Common myeloid progenitor, CD34-positive (primary cell): ENCODE measurements at places on chromosomes 16 and 17.

- peak; percentile 58 for DNase-seq
Measured at GRCh38 chr16:21083729-21084268, 66.8 kb downstream of the DNAH3 start.

- no peak for DNase-seq
Measured at GRCh38 chr17:50099003-50099402, 3.9 kb downstream of the PDK2 start.

DNA sequence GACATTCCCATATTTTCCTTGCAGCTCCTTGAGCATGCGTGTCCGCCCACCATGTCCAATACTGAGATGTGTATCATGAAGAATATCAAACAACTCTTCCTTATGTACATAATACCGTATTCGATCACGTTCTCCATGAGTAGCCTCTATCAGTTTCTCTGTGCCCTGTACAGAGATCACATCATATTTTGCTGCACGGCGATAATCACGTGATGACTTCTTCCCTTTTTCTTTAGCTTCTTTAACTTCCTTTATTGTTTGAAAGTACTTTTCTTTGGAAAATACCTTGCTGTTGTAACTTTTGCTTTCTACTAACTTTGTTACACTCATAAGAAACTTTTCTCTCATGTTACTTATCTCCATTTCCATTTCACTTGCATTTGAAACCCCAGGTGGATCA lies 6.6 kb downstream of the KRABD2 start:
- DNase-seq: peak; percentile 33

GRCh38 chr16:4207229-4207628 lies 34.7 kb downstream of the SRL start:
- DNase-seq: no peak

- no peak for DNase-seq
Measured at GRCh38 chr16:89517128-89517527, 8.9 kb downstream of the SPG7 start.

DNA sequence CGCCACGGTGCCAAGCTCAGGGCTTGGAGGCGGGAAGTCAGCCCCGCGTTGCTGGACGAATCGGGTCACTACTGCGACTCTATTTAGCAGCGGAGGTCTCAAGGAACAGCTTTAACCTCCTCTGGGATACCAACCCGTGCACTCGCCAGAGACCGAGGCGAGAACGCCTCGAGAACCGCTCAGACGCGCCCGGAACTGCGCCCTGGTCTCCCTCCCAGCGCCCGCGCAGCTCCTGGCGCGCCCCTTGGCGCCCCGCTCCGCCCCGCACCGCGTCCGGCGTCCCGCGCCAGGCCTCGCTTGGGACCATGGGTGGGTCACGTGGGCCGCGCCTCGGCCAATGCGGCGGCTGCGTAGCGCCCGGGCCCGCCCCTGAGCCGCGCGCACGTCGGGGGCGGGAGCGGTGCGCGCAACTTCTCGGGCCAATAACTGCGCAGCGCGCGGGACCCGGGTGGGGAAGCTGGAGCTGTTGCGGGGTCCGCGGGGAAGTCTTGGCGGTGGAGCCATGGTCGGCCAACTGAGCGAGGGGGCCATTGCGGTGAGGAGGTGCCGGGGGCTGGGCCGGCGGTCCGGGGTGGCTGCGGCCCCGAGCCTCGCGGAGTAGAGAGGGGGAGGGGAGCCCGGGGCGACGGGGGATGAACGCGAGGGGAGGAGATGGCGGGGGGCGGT lies at the start of the genes RPA1 and SMYD4:
RPA1 (plus strand) TSS at position 414 of the 666 bp plus-strand sequence; CDS start at position 503, 89 bp downstream.
SMYD4 (minus strand) TSS at position 311 of the 666 bp plus-strand sequence. CDS start 1,908 bp downstream, outside the sequence.
- DNase-seq: peak; percentile 94
